HT1080 (cell line): ENCODE measurements at places on chromosomes 1 and 21.

GRCh38 chr21:38243732-38244406 lies 12.9 kb upstream of the KCNJ15 start:
- DNase-seq, result no peak

DNA sequence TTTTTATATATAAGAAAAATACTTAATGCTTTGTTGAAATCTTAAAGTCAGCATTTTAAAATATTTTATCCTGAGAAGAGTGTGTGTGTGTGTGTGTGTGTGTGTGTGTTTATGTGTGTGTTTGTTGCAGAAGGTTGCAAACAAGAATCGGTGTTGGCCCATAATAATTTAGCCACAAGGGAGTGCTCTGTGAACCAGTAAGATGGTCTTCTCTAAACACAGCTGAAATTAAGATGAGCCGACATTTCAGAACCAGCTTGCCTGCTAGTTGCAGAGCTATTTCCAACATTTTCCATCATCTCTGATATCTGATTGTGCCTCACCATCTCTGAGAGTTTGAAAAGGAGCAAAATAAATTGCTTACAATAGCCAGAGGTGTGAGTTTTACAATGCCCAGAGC lies 158.8 kb upstream of the SGIP1 start:
- DNase-seq, result no peak

DNA sequence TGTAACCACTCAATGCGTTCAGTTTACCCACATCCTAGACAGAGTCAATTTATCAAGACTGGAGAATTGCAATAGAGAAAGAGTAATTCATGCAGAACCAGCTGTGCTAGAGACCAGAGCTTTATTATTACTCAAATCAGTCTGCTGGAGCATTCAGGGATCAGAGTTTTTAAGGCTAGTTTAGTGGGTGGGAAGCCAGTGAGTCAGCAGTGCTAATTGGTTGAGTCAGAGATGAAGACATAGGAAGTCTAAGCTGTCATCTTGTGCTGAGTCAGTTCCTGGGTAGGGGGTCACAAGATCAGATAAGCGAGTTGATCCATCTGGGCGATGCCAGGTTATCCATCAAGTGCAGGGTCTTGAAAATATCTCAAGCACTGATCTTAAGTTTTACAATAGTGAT lies 499.6 kb downstream of the MRPL39 start:
- peak; percentile 93 for DNase-seq

GRCh38 chr21:45379901-45380330 lies 25.0 kb upstream of the COL18A1 start:
- DNase-seq, result peak; percentile 46

DNA sequence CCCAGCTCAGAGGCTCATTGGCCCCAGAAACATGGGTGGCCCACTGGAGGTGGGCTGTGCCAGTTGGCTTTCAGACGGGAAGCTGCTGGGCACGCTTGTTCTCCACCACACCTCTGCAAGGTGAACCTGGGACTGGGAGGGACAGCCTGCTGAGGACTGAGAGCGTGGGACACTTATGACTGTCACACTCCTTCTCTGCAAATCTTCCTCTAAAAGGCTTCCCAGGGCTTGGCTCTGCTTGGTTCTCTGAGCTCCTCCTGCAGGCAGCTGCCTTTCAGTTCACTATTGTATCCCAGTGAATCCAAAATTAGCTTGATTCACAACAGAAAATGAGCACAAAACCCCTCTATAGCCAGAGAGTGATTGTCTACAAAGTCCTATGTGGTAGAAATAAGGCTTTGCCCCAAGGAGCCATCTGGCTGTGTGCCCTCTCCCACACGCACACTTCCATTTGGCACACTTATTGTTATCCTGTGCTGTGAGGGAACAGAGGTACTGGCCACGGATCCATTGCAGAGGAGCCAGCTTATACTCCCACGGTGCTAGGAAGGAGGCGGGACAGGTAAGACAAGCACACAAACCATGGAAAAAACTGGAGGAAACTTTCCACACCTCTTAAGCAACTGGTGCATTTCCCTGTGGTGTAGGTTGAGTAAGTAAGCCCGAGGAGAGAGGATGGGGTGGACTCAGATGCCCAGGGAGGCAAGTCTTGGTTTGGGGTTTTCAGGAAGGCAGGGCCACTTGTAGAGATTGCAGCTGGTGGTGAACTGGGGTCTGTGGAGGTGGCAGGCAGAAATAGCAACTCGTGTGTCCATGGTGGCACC lies 18.9 kb upstream of the BTG2 start:
- DNase-seq, result no peak
